ENCODE measurements at places on chromosomes 1 and 21.

DNA sequence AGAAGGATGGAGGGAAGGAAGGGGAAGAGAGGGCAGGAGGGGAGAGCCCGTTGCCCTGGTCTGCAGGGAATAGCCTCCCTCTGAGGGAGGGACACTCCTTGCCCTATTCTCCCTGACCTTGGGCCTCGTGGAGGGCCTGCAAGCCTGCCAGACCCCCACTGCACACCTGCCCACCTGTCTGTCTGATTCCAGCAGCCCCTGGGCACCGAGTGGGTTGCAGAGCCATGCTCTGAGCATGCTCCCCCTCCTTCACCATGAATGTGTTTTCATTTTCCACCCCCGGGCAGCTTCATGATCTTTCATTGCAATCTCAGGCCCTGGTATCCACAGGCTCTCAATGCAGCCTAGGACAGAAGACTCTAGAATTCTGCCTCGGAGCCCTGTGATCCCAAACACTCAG, 5.1 kb upstream of the NPHP4 start:
- no peak for DNase-seq

GRCh38 chr1:241837416-241837815, 10.6 kb upstream of the EXO1 start:
- DNase-seq = no peak

- DNase-seq = no peak
Observed at GRCh38 chr1:244965185-244966030, 101.1 kb upstream of the HNRNPU start.

GRCh38 chr1:51019811-51020210, 49.8 kb downstream of the CDKN2C start:
- peak; percentile 3 for DNase-seq

- DNase-seq = no peak
Observed at GRCh38 chr1:203188686-203189232, 2.3 kb upstream of the CHI3L1 start.

DNA sequence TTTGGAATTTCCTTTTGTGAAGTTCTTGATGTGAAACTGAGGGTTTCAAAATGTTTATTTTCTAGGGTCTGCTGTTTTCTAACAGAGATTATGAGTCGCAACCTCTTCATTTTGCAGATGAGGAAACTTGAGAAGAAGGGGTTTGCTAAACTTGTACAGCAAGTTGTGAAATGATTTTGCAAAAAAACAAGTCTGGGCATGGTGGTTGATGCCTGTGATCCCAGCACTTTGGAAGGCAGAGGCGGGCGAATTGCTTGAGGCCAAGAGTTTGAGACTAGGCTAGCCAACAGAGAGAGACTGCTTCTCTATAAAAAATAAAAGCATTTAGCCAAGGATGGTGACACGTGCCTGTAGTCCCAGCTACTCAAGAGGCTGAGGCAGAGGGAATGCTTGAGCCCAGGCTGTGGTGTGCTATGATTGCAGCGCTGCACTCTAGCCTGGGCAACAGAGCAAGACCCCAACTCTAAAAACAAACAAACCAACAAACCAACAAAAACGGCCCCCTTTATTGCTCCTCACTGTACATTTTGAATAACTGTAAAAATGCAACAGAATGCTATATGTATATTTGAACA, 9.9 kb downstream of the TRIM67 start:
- DNase-seq = no peak

DNA sequence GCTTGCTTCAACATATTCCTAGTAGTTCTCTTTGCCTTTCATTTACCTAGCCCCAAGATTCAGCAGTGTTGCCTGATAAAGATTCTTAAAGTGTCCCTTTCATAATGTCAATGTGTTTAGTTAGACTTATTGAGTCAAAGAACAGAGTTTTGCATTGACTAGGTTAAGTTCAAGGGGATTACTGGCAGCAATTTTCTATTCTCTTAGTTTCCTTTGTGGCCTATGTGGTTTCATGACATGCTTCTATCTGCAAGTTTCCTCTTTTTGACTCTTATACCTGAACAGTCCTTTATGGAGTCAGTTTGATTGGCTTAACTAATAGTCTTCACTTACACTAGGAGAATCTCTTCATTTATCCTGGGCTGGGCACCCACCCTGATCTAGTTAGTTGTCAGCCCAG, 151.3 kb downstream of the ADGRL4 start:
- DNase-seq = no peak

DNA sequence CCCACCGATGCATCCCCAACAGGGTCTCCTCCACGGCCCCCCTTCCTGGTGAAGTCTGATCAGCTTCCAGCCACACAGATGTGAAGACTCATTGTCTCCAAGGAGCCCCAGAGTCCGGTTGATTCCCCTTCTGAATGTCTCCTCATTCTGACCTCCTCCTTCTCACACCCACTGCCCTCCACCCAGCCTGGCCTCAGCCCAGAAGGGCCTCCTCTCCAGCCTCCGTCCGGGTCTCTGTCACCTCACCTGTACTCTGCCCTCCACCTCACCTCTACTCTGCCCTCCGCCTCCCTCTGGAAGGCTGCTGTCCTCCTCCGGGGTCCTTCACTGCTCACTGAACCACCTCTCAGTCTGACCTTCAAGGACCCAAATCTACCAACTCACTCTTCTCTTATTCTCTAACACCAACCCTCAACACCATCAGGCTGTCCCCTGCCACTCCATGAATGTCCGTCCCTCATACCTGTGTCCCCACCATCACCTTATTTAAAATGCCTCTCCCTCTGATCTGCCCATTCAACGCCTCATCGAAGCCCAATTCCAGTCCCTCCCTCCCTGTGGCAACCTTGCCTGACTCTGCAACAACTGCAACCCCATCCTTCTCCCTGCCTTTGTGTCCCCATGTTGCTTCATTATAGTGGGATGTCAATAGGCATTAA, 201.2 kb downstream of the TOMM20 start:
- DNase-seq = no peak

- no peak for DNase-seq
Observed at GRCh38 chr21:17989780-17990179, 170.6 kb upstream of the C21orf91 start.

DNA sequence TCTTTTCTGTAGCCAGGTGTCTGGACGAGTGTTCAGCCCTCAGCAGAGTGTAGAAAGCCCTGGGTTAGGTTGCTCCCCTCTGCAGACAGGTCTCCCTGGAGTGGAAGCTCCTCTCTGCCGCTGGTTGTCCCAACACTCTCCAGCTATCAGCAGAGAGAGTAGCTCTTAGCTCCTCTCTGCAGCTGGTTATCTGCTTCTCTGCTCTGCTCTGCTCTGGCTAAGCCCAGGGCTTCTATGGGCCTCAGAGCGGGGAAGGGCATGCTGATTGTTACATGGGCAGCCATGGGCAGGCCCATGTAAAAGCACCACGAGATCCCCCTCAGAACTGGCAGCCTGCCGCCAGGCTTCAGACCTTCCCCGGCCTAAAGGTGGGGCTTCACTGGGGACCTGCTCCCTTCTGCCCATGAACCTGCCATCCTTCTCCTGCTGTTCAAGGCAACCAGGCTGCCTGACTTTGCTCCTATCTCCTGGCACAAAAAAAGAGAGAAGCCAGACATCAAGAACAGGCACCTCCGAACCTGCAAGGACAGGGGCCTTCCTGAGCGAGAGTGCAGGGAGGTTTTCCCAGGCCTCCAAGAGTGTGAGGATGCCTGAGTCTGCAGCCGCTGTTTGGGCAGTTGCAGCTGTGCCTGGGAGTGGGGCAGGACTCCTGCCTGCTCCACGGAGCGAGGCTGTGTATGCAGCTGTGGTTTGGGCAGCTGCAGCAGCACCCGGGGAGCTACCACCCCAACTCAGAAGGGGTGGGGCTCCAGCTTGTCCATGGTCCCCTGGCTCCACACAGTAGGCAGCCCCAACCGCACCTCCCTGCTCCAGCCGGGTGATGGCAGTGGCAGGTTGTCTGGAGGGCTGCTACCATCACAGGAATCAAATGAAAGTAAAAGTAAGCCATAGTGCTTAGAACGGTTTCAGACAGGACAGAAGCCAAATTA, 973.7 kb downstream of the LTN1 start:
- peak; percentile 26 for DNase-seq

- DNase-seq = peak; percentile 73
Observed at GRCh38 chr21:35737899-35738346, 322.4 kb downstream of the SETD4 start.

- DNase-seq = no peak
Observed at GRCh38 chr1:168506204-168506819, 37.5 kb downstream of the XCL2 start.

- no peak for DNase-seq
Observed at GRCh38 chr1:246786606-246787238, 62.5 kb downstream of the SCCPDH start.

DNA sequence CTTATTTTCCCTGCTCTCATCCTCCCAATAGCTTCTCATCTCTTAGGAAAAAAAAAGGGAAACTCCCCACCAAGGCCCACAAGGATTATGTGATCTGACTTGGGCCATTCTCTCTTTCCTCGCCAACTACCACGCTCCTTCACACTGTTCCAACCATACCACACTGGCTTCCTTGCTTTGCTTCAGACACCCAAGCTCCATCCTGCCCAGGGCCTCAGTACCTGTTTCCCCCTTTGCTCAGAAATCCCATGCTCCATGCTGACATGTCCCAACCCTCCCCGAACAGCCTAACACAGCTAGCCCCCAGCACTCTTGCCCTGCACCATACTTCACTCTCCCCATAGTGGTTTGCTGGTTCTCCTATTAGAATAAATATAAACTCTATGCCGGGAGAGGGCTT, 39.2 kb downstream of the MAB21L3 start:
- DNase-seq = no peak

DNA sequence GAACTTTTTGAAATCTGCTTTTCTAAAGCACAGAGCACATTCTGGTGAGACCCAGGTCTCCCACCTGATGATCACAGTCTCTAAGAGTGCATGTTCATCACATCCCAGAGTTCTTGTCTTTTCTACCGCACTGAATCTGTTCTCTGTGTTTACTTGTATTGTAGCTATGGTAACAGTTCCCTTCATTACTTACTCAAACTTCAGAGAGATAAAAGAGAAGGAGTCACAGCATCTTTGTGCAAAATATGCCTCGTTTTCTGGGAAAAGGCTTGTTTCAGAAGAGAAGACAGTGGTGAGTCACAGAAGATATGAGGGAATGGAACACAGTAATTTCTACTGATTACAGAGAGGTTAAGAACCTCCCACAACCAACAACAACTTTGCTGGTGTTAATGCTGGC, 580.6 kb downstream of the PLA2G4A start:
- peak; percentile 73 for DNase-seq

DNA sequence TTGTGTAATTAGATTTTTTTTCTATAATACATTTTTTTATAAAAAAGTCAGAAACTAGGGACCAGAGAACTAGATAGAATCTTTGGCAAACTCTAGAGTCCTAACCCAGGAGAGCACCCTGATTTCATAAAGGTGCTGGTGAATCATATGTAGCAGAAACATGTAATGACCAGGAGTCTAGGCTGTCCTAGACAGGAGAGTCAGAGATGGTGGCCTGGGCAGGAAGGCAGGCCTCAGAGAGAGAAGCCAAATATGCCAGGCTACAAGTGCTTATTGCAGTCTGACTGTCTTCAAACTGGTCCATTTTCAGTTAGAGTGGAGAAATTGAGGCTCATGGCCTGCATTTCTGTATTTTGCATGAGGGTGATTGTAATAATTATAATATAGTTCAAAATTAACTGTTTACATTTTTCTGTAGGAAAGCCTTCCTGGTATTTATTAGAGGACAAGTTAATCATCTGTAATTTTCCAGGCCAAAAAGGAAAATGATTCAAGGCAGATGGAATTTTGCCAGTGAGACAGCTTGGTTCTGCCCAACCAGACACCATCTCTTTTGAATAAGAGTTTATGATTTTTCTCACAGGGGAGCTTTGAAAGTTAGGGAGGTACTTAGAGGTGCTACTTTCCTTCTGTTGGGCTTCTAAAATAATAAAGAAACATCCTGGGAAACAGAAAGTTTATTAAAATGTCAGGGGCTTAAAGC, 129.8 kb downstream of the S1PR1 start:
- DNase-seq = peak; percentile 38

DNA sequence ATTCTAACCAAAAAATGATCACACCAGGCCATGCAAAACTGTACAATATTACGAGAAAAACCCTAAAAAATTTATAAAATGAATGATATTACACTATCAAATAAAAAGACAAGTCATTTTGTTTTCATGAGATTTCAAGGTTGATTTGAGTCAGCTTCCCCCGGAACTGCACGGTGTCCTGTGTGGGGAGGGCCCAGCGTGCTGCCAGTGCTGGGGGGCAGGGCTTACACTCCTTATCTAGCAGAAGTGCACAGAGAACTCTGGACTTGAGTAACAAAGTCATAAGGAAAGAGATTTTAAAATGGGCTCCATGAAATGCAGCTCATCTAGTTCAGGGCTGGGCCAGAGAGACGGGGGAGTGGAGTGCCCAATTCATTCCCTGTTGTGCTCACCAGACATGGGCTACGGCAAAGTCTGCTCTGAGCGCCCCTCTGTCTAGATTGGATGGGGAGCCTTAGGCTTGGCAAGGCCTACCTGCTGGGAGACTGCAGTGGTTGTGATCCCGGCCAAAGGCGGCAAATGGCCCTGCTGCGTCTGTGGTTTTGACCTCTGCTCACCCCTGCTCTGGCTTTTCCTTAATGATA, 50.1 kb downstream of the COQ8A start:
- DNase-seq = peak; percentile 42

GRCh38 chr21:27292783-27293182, 325.9 kb upstream of the ADAMTS5 start:
- no peak for DNase-seq

DNA sequence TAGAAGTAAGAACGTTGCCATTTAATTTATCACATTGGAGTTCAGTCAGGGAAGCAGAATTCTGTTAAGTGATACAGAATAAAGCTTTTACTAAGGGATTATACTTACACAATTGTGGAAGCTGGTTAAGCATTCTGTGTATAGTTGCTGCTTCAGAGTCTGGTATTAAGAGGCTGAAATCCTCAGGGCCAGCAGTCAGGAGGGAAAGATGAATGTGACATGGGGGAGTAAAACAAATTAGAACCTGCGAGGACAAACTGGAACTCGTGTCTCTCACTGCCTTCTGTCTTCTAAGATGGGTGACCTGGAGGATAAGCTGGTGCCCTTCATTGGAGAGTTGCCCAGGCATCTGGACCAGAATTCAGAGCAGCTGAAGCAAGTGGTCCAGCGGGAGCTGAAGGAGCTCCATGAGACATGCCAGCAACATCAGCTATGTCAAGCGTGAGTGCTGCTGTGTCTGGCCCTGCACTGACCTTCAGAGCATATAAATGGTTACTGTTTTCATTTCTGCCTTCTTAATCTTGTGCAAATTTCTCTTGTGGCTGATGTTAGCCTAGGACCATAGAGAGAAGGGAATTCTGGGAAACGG, 23.0 kb downstream of the MARK1 start:
- DNase-seq = no peak

DNA sequence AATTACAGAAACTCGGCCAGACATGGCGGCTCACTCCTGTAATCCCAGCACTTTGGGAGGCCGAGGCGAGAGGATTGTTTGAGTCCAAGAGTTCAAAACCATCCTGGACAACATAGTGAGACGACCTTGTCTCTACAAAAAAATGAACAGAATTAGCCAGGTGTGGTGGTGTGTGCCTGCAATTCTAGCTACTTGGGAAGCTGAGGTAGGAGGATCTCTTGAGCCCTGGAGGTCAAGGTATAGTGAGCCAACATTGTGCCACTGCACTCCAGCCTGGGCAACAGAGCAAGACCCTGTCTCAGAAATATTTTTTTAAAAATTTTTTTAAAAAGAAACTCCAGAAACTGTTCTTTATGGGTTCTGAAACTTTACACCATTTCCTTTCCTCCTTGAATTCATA, 38.4 kb upstream of the IFNGR2 start:
- no peak for DNase-seq

Data from choroid plexus epithelial cell (primary cell).